ENCODE measurements at places on chromosomes 3 and 15.

DNA sequence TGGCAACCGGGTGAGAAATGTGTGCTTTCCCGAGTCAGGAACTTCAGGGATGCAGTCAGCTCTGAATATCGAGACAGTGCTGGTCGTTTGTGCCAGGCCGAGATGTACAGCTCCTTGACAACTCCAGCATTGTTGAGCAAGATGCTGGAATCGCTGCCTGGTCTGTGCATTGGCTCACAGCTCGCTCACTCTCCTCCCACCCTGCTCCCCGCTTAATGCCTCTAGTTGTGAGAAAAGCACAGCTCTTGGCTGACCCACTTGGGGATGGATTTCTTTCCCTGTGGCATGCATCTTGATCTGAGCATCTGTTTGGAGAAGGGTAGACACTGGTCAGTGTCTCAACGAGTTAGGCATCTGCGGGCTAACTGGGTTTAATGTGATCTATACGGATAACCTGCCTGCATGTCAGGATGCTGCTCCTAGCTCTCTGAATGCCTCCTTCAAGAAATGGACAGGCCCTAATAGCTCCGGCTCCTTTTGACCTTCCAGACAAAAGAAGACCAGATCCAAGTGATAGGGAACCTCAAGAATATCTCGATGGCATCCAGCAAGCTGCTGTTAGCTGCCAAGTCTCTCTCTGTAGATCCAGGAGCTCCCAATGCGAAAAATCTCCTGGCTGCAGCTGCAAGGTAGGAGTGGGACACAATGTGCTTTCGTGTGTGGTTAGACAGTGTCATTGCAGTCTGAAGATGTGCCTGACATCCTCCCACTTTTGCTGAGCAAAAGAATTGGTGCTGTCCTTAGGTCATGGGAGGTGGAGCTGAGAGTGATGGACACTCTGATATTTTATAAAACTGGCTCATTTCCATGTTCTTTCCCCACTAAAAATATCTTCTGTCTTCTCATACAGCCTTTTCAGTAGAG is 302.2 kb upstream of the TPM1 start:
- DNase-seq = no peak

DNA sequence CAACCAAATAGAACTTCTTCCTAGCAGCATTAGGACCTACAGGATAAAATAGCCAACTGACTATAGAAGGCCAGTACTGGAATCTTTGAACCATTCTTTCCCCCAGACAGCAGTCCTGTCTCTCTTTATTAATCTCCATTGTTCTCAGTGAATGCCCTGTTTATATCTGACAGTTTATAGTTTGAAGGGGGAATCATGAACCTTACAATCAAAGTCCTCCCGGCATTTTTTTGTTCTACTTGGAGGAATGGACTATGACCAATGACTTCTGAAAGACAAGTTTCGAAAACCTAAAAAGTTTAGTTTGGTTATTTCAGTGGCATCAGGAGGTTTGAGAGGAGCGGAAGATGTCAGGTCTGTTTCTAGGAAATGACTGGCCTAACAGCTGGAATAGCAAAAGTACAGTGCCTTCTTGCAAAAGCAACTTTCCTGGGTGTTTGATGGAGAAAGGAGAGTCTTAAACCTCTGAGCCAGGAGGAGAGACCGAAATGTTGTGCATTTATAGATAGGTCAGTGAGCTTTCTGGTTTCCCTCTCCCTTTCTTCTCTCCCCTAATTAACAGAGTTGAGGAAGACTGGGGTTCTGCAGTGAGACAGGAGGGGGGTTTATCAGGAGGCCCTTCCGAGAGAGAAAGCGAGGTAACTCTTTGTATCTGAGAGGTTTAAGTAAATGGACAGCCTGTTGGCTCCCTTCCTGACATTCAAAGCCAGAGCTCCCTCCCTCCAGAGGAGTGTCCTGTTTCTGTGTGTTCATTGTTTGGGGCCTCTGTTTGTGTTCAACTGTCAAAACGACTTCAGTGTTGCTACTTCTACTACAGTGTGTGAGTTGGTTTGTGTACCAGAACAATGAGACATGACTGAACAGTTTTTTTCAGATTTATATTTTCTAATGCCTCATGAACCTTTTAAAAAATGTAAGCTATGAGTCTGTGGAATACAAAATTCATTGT is 383.0 kb upstream of the RARB start:
- DNase-seq = no peak

DNA sequence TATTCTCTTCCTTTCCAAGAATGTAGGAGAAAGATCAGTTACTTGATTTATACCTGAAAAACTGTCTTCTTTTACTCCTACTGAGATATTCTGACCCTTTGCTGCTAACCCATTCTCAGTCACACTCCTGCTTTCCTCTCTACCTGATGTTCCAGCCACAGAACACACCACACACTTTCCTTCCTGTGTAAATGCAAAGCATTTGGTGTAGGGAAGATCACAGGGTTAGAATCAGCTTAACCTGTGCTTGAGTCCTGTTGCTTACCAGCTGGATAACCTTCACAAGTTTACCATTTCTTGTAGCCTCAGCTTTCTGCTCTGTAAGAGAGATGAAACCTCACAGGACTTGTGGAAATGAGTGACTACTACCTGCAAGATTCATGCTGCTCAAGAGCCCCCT is 489.8 kb upstream of the GOLIM4 start:
- DNase-seq = no peak

- DNase-seq = no peak
Measured at GRCh38 chr3:126110431-126111125, 26.7 kb upstream of the SLC41A3 start.

- DNase-seq = no peak
Measured at GRCh38 chr3:193962986-193963685, 172.8 kb upstream of the HES1 start.

- DNase-seq = no peak
Measured at GRCh38 chr3:124137216-124137615, 145.3 kb upstream of the ROPN1 start.

- no peak for DNase-seq
Measured at GRCh38 chr3:78912259-78912658, 855.5 kb downstream of the ROBO1 start.

DNA sequence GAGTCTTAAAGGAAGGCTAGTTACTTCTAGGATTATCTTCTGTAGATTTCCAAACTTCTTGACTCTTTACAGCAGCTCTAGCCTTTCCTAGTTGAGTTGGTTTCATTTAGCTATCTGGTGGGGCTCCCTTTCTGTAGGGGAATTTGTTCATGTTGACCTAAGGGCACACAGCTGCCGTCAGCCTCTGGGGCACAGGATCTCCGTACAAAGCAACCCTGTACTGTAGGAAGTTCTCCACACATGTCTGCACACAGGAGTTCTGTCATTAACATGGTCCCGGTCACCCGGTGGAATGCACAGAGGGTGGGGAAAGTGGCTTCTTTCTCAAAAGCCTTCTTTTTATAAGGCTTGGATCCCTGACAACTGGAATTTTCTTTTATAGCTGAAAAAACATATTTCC is 88.7 kb upstream of the TNIK start:
- no peak for DNase-seq

DNA sequence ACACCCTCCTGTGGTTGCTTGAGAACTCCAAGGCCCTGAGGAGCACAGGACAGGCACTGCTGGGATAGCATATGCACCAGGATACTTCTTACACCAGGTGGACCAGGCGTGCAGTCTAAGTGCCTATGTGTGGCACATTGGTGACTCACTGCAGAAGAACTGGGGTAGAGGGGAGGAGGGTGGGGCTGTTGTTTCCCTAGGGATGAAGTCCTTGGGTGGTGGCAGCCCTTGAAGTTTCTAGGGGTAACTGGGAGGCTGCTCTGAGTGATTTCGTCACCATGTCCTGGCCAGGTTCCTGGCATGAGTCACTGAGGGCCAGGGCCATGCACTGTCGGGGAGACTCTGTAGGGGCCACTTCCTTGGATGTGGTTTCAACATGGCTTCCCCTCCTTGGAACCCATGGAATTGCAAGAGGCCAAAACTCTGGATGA is 15.9 kb downstream of the MYZAP start:
- no peak for DNase-seq

- DNase-seq = no peak
Measured at GRCh38 chr15:75178171-75178937, 23.3 kb upstream of the C15orf39 start.

- DNase-seq = no peak
Measured at GRCh38 chr3:160968761-160969160, 136.4 kb downstream of the B3GALNT1 start.

GRCh38 chr15:73264881-73265280 is 103.9 kb downstream of the HCN4 start:
- DNase-seq = no peak

GRCh38 chr3:34947834-34948233 is 691.5 kb upstream of the ARPP21 start:
- DNase-seq = no peak

GRCh38 chr3:107525644-107526305 is 3.0 kb downstream of the BBX start:
- no peak for DNase-seq

DNA sequence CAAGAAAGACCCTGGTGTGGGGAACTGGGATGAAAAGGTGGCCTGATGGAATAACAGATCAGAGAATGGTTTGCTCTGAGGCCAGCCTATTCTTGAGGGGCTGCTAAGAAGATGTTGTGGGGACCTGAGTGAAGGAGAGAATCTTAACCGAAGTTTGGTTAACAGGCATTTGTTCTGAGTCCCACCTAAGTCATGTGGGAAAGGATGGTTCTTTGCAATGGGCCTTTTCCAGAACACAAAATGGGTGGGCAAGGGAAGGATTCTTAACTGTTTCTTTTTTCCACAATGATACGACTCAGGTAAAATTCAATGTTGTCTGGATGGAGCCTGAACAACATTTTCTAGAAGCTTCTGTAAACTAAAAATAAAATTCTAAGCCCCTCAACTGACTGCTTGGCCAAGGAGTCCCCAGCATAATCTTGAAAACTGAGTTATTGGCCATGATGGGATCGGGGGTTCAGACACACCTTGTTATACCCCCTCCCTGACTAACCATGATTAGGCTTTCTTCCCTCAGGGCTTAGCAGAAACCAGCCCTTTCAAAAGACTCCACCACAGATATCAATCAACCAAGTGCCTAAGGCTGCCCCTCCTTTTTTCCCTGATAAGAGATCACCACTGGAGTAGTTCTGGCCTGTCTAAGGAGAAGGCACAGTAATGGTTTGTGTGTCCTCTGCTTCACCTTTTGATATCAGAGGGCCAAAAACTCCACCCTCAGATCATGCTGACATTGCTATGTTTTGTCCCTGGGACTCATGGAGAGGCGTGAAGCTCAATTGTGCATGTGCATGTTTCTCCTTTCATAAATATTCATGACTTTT is 30.1 kb downstream of the SCN11A start:
- DNase-seq = no peak

DNA sequence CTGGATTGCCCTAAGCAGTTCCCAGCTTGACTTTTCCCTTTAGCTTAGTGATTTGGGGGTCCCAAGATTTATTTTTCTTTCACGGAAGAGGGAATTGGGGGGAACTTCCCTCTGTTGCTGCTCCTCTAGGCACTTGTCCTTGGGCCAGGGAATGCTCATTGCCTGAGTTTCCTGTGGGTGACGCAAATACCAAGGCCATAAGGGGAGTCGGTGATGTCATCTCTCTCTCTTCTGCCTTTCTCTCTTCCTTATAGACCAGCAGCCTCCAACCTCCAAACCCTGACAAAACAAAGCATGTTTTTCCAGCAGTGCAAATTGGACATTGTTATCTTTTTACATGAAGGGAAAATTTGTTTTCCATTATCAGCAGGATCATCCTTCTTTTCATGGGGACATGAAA is 120.2 kb downstream of the ITPR1 start:
- no peak for DNase-seq

DNA sequence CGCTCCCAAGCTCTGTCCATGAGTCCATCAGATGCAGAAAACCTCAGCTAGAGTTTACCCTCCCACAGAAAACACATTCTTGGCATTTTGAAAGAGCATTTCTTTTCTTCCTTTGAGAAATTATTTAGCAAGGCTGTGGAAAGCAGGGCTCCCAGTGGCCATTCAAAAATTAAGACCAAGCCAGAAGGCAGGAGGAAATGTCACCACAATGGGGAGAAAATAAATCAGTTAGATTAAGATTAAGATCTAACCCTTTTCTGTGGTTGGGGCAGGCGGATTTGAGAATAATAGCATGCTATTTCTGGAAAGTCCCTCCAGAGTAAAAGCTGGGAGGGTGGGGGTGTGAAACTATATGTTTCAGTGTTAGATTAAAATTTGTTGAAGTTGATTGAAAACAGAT is 20.2 kb downstream of the LRIG1 start:
- no peak for DNase-seq

DNA sequence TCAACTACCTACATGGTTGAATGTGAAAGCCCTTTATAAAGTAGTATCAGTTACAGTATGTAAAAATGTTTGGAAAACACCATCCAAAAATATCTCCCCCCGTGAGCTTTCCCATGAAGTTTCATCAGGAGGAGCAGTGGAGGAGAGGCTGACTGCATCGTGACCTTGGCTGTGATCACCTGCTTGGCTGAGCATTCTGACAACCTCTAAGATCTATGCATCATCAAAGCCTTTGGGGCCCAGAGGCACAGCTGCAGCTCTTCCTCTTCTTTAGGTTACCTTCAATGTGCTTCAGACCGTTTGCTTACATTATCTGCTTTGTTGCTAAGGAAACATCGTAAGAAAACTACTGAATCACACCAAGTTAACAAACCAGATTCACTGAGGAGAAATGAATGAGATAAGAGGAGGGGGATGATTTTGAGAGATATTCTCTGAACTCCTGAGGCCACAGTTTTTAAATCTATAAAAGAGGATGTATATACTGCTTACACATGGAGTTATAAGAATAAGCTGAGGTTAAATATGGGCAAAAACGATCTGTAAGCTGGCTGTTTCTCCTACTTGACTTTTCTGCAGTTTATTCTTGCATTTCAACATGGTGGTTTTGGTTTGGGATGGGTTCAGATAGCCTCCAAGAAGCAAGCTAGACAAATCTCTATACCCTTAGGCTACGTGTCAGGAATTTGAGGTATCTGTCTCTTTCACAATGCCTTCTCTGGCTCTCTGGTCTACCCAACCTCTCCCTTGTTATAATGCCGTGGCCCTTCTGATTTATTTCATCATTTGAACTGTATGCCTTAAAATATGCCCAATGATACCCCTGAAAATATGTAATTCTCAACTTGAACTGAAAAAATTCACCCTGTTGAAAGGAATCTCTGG is 4.0 kb downstream of the GCSAM start:
- no peak for DNase-seq

GRCh38 chr15:31802761-31803160 is 227.6 kb upstream of the CHRNA7 start:
- DNase-seq = no peak

GRCh38 chr3:72013084-72013483 is 228.1 kb upstream of the PROK2 start:
- DNase-seq = no peak

DNA sequence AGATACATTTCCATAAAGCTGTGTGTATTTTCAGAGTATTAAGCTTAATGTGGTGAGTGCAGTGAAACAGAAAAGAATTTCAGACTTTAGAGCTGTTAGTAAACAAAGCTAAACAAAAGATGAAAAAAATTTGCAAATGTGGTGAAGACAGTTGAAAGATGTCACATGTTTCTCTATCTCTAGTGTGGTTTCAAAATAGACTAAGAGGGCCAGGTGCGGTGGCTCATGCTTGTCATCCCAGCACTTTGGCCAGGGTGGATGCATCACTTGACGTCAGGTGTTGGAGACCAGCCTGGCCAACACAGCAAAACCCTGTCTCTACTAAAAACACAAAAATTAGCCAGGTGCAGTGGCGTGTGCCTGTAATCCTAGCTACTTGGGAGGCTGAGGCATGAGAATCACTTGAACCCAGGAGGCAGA is 466.0 kb upstream of the NR2F2 start:
- DNase-seq = no peak

GRCh38 chr3:121883507-121883906 is 10.7 kb upstream of the SLC15A2 start:
- DNase-seq = no peak

- DNase-seq = no peak
Measured at GRCh38 chr15:31158858-31159569, 57.5 kb upstream of the TRPM1 start.

- no peak for DNase-seq
Measured at GRCh38 chr3:128506754-128507153, 13.8 kb upstream of the GATA2 start.
